Stimulated activated CD4-positive, alpha-beta T cell treated with anti-CD3 and anti-CD28 coated beads, Interleukin-15, amount 100 ng/mL, for 1 hour (primary cell): ENCODE measurements at places on chromosomes 11 and 22.

DNA sequence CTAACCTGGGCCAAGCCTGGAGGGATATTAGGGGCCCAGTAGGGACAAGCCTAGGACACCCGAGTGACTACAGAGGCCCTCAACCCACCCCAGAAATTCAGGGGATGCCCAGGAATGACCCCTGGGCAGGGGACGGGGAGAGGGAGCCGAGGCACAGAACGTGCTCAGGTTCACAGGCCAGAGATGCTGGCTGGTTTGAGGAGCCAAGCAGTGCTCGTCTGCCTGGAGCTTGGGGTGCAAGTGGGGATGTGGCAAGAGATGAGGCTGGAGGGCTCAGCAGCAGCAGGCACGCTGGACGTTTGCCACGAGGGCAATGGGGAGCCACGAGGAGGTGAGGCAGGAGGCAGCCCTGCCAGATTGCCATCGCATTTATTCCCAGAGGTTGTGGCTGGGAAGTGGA is 34.0 kb upstream of the EMID1 start:
- DNase-seq: no peak

- no peak for DNase-seq
Measured at GRCh38 chr11:43825217-43825816, 55.3 kb upstream of the ALKBH3 start.

GRCh38 chr11:69030301-69030700 is 17.3 kb upstream of the MRGPRF start:
- DNase-seq: no peak

DNA sequence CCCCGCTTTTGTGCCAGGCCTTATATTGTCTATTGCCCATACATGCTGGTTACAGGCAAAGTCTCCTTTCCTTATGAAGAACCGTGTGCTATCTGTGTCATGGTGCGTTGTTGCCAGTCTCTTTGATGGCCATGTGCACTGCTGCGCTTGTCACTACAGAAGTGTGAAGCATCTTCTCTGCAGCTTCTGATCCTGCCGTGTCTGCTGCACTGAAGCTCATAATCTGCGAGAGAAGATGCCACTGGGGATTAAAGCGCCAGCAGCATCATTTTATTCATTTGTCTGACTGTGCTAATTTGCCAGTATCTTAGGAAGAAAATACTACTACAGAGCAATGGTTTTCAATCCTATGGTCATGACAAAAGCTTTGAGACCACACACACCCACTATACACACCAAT is 330.1 kb downstream of the FAT3 start:
- no peak for DNase-seq

DNA sequence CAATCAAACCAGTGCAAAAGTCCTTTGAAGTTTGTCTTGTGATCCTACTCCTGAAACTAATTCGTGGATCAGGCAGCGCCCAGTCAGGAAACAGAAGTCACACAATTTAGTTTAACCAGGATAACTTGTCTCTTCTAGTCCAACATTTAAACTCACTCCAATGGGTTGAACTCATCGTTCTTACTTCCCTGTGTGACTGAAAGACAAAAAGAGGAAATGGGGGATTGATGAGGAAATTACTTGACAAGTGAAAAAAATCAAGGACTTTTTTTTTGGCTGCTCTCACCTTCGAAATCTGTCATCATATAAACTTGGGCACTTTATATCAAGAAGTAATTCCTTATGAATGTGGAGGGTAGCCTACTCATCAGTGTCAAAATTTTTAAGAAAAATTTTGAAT is 78.4 kb downstream of the HSD17B12 start:
- DNase-seq: no peak

DNA sequence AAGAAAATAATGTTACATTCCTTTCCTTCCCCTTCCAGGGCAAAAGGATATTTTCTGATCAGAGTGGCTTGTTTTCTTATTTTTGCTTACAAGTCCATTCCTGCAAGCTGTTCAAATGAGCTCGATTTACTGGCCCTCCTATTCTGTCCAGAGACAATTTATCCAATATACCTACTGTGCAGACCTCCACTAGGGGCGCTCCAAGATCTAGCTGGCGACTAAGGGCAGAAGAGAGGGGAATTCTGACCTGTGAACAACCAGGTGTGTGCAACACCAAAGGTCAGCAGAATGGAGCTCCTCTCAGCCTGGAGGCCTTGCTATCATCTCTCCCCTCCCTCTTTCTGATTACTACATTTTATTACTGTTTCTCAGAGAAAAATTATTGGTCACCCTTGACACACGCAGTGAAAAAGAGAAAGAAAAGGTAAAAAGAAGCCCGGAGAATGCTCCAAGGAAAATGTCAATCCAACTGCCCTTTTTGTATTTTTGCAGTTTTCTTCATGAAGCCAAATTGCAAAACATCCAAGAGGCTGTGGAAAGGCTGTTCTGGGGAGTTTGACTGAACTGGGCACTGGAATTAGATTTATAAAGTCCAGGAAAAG is 3.2 kb downstream of the SEZ6L start:
- DNase-seq: no peak

DNA sequence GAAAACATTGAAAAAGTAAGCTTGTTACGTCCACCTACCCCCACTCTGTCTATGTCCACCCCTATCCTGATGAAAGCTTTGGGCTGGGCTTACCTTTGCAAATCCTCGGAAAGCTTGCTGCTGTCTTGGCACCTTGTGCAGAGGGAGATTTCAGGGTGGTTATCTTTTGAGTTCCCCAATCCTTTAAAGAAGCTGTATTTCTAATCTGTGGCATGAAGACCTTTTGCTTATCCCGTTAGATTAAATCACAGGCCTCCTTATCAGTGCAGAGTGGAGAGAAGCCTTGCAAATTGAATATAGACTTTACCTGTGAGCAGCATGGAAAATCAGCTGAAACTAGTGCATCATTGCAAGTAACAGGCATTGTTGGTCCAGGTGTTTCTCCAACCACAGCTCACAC is 580.6 kb upstream of the ANO5 start:
- DNase-seq: no peak

GRCh38 chr22:46241396-46242007 is 8.6 kb downstream of the CDPF1 start:
- no peak for DNase-seq

GRCh38 chr22:38938221-38938620 is 19.2 kb upstream of the APOBEC3A start:
- no peak for DNase-seq

GRCh38 chr11:63837739-63838138 is 1.2 kb upstream of the MARK2 start:
- no peak for DNase-seq
